ENCODE measurements at places on chromosomes 7 and 10. TPM values are rescaled to one million over a fixed set of nuclear protein-coding genes. Genes with fewer than 3 reads are reported as not detected.

FBXW4 gene
- 19.5 TPM for total RNA-seq

- H3K27me3 ChIP-seq = no peaks in the 10 kb centered on the region
- H3K36me3 ChIP-seq = no peaks in the 10 kb centered on the region
- no peak overlapping the region for H3K4me3 ChIP-seq
- peak; percentile 11 for DNase-seq
- H3K4me1 ChIP-seq = no peaks in the 10 kb centered on the region
- no peak overlapping the region for H3K27ac ChIP-seq
Observed at GRCh38 chr10:75723319-75723980, 292.0 kb downstream of the LRMDA start.

DNA sequence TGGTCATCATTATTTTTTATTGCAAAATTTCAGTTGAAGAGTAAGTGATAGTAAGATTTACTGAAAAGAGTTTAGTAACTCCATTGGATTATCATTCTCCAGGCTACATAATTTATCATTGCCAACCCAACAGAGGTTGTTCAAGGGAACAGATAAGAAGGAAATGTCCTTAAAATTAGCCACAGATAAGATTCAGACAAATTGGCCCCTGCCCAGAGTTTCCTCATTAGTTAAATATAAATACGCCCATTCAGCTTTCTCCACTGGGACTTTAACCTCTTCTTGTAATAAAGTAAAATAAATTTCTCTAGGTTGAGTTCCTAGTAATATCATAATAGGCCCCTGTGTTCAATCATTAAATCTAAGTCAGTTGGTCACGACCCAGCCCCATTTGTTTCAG, 27.7 kb upstream of the PHYHIPL start:
- H3K4me3 ChIP-seq = no peak overlapping the region
- DNase-seq = no peak
- H3K36me3 ChIP-seq = no peaks in the 10 kb centered on the region
- H3K4me1 ChIP-seq = no peaks in the 10 kb centered on the region
- no peak overlapping the region for H3K27ac ChIP-seq

AVL9 gene
- 40.3 TPM for total RNA-seq

DNA sequence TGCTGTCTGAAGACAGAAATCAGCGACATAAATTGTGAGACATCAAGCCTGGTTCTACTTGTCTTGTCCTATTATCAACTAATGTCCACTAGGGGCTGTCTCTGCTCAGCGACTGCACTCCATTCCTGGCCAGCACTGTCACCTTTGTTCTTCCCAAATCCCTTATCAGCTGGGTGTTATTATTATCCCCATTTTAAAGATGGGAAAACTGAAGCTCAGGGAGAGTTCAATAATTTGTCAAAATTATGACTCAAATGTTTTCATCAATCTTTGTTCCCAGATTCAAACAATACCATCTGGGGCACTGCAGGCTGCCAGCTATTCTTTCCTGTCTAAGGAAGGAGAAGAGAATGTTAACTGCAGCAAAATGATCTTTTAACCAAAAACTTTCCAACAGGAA, 431.6 kb upstream of the NFE2L3 start:
- H3K27ac ChIP-seq = no peak overlapping the region
- no peaks in the 10 kb centered on the region for H3K36me3 ChIP-seq
- H3K4me1 ChIP-seq = no peaks in the 10 kb centered on the region
- no peak overlapping the region for H3K4me3 ChIP-seq
- peak; percentile 12 for DNase-seq

DNA sequence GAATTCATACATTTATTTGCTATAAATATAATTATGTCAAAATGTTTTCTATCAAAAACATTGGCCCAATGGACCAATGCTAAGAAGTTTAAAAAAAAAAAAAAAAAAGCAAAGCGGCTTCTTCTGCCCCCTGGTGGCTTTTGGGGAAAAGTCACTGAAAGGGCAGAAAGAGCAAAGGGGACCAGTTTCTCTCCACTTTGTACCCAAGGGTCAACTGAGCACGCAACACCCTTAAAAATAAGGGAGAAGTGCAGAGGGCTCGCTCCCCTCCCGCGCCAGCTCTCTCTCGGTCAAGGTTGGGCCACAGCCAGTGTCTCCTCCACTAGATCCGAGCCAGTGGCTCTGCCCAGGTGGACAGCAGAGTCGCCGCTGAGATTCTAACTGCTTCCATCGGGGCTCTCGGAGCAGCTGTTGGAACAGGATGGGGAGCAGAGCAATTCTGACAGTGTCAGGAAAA, 136.4 kb upstream of the FGFR2 start:
- H3K27ac ChIP-seq = no peak overlapping the region
- no peaks in the 10 kb centered on the region for H3K4me1 ChIP-seq
- H3K27me3 ChIP-seq = no peaks in the 10 kb centered on the region
- DNase-seq = peak; percentile 38

ANKRD2 gene
- total RNA-seq = not detected

FANK1 gene
- total RNA-seq = 0.83 TPM

DNA sequence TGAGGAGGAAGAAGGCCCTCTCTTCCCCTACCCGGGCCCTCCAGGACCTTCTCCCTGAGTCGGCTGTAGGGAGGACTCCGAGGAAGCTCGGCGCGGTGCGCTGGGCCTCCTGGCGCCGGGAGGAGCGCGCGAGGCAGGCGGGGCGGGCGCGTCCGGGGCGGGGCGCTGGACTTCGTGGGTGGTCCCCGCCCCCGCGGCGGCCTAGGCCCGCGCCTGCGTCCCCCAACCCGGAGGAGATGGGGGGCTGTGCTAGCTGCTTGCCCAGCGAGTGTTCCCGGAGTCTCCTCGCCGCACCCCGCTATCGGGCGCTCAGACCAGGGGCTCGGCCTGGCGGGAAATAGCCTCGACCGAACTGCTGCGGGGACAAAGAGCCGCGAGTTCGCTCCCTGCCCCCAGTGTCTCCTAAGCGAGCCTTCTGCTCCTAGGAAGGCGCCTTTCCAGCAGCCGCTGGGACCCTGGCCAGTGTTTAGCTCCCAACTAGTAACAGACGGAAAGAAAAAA, 19.2 kb upstream of the SMO start:
- peaks cover 14% of the 10 kb centered on the region for H3K4me1 ChIP-seq
- H3K36me3 ChIP-seq = no peaks in the 10 kb centered on the region
- H3K4me3 ChIP-seq = peak overlapping the region; percentile 36
- peak; percentile 65 for DNase-seq

DNA sequence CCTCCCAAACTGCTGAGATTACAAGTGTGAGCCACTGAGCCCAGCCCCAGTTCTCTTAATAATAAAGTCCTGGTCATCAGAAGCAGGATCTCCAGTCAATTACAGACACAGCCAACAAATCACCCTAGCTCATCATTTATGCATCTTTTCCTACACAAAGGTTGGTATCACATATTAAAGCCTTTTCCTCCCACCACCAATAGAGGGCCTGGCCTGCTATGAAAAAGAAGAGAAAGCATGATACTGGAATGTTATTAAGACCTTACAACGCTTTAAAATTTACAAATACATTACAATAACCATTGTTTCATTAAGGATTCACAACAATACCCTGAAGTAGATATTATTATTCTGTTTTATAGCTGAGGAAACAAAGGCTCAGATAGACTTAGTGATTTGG, 25.9 kb downstream of the VAX1 start:
- no peak overlapping the region for H3K27ac ChIP-seq
- no peaks in the 10 kb centered on the region for H3K36me3 ChIP-seq
- no peak overlapping the region for H3K4me3 ChIP-seq
- DNase-seq = peak; percentile 65
- peaks cover 4% of the 10 kb centered on the region for H3K4me1 ChIP-seq

- H3K27me3 ChIP-seq = no peaks in the 10 kb centered on the region
- no peak overlapping the region for H3K27ac ChIP-seq
- peak; percentile 68 for DNase-seq
- no peak overlapping the region for H3K4me3 ChIP-seq
- H3K4me1 ChIP-seq = peaks cover 1% of the 10 kb centered on the region
Observed at GRCh38 chr7:78134256-78134655, 335.7 kb downstream of the PHTF2 start.

DNA sequence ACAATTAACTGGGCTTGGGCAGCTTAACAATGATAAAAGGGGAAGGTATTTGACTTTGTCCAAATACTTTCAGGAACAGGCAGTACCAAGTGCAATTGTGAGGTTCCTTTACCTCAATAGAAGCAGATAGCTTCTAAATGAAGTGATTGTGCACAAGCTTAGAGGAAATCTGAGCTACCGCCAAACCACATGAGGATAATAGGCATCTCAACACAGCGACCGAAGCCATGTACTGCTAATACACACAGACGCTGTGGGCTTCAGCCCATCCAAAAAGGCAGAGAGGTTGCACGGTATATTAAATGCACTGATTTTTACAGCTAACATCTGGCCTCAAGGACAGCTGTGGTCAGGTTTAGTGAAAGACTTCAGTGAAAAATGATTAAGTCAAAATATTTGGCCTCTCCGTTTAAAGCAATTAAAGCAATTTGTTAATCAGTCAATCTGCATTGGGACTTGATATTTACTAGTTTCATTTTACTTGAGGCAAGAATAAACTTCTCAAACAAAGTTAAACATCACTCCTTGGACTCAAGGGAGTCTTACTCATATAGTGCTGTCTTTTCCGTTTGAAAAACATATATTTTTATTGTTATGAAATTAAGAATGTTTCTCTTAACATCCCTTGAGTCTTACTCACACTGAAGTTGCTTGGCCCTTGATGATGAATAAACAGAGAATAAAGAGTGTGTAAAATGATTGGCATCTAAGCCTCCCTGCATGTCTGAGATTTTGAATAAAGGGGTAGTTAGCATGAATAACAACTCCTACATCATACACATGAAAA, 306.3 kb downstream of the C7orf25 start:
- peaks cover 3% of the 10 kb centered on the region for H3K27me3 ChIP-seq
- no peaks in the 10 kb centered on the region for H3K4me1 ChIP-seq
- H3K36me3 ChIP-seq = no peaks in the 10 kb centered on the region
- H3K27ac ChIP-seq = no peak overlapping the region
- no peak for DNase-seq
- H3K4me3 ChIP-seq = no peak overlapping the region

GRCh38 chr10:110214371-110214826, 7.0 kb downstream of the MXI1 start:
- H3K27me3 ChIP-seq = no peaks in the 10 kb centered on the region
- no peaks in the 10 kb centered on the region for H3K36me3 ChIP-seq
- H3K27ac ChIP-seq = no peak overlapping the region
- no peak overlapping the region for H3K4me3 ChIP-seq

GRCh38 chr7:101956130-101956529, 138.7 kb downstream of the CUX1 start:
- no peaks in the 10 kb centered on the region for H3K27me3 ChIP-seq
- no peak overlapping the region for H3K27ac ChIP-seq
- no peaks in the 10 kb centered on the region for H3K36me3 ChIP-seq
- H3K4me3 ChIP-seq = no peak overlapping the region
- H3K4me1 ChIP-seq = peaks cover 18% of the 10 kb centered on the region
- DNase-seq = no peak

KCP gene
- total RNA-seq = not detected

Measured in A673 (cell line).